ENCODE measurements at places on chromosomes 1 and 21. TPM values are rescaled to one million over a fixed set of nuclear protein-coding genes. Genes with fewer than 3 reads are reported as not detected.

MEGF6 gene
- 83.8 TPM for total RNA-seq

AADACL3 gene
- total RNA-seq: not detected

MAD2L2 gene
- total RNA-seq: 105 TPM

GRCh38 chr1:208919371-208919770, 664.1 kb upstream of the CAMK1G start:
- H3K27me3 ChIP-seq: no peaks in the 10 kb centered on the region
- H3K36me3 ChIP-seq: no peaks in the 10 kb centered on the region
- DNase-seq: no peak
- no peak overlapping the region for H3K27ac ChIP-seq
- H3K4me1 ChIP-seq: no peaks in the 10 kb centered on the region

GRCh38 chr1:233945979-233946378, 41.5 kb downstream of the SLC35F3 start:
- peaks cover 11% of the 10 kb centered on the region for H3K4me1 ChIP-seq
- no peak overlapping the region for H3K4me3 ChIP-seq
- no peak for DNase-seq
- peaks cover 3% of the 10 kb centered on the region for H3K27me3 ChIP-seq
- H3K27ac ChIP-seq: no peak overlapping the region

- peaks cover 51% of the 10 kb centered on the region for H3K27me3 ChIP-seq
- no peak overlapping the region for H3K4me3 ChIP-seq
- H3K4me1 ChIP-seq: no peaks in the 10 kb centered on the region
- no peak for DNase-seq
Observed at GRCh38 chr1:231611851-231612250, 14.7 kb upstream of the DISC1 start.

GRCh38 chr1:243261390-243261789, 5.5 kb downstream of the SDCCAG8 start:
- H3K4me3 ChIP-seq: no peak overlapping the region
- peaks cover 12% of the 10 kb centered on the region for H3K4me1 ChIP-seq
- no peak overlapping the region for H3K27ac ChIP-seq
- no peaks in the 10 kb centered on the region for H3K36me3 ChIP-seq

DNA sequence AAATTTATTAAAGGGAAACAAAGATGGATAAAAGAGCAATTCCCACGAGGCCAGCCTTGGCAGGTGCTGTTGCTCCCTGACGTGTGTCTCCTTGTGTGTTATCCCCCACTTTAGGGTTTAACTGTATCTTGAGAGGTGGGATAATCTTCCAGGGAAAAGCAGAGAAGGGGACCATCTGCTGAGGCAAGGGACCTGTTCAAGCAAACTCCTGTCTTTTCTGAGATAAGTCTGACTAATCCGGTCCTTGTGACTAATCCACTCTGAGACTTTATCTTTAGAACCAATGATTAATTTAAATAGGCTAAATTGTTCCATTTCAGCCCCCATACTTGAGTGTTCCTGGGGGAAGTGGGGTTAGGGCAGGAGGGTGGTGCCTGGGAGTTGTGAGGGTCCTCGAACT, 163.6 kb downstream of the CAMTA1 start:
- no peak overlapping the region for H3K4me3 ChIP-seq
- no peaks in the 10 kb centered on the region for H3K27me3 ChIP-seq
- H3K4me1 ChIP-seq: peaks cover 2% of the 10 kb centered on the region

DNA sequence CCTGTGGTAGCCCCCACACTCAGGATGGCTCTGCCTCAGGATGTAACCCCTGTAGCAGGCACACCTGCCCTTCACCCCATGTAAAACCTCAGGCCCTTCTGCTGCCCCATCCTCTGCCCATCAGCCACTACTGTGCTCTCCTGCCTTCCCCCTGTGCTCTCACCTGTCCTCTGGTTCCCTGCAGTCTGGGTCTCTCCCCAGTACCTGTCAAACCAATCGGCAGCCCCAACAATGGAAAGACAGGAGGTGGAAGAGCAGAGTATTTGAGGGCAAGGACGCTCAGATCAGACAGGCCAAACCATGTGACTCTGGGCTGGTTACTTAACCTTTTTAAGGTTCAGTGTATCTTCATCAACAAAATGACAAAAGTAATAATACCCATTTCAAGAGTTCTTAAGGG, 30.9 kb downstream of the SMIM12 start:
- H3K27ac ChIP-seq: no peak overlapping the region
- H3K4me1 ChIP-seq: peaks cover 41% of the 10 kb centered on the region
- no peak overlapping the region for H3K4me3 ChIP-seq

DNA sequence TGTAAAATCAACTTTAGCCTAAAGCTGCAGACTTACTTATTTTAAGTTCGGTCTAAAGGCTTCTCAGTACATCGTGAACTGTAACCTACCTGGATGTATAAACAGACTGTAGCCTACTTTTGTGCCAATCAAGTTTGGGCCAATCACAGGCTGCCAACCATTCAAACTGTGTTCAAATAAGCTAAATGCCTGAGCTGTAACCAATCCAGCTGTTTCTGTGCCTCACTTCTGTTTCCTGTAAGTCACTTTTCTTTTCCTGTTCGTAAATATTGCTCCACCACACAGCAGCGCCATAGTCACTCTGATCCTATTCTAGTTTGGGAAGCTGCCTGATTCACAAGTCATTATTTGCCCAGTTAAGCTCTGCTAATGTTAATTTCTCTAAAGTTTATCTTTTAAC, 37.5 kb upstream of the SLAMF9 start:
- no peak overlapping the region for H3K4me3 ChIP-seq
- H3K4me1 ChIP-seq: no peaks in the 10 kb centered on the region
- no peaks in the 10 kb centered on the region for H3K36me3 ChIP-seq
- peaks cover 14% of the 10 kb centered on the region for H3K27me3 ChIP-seq

DNA sequence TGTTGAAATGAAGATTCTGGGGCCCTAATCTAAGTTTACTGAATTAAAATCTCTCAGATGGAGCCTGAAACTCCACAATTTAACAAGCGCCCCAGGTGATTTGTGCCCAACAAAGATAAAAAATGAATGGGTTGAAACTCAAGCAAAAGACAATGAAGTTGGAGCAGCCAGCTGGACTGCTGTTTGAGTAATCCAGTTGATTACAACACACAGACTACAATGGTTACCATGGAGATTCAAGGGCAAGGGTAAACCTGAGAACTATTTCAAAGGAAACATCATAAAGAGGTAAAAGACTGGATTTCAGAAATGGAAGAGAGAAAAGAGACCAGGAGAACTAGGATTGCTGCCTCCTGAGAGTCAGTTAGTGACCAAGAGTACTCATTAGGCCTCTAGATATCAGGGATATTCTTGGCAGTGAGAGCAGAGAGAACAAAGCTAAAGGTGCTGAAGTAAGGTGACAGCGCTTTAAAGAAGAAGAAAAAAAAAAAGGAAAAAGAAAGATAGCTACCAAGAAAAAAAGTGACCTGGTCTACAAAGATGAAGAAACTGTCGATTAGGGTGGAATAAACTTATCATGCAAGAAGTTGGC, 44.5 kb downstream of the LRRC53 start:
- H3K27me3 ChIP-seq: peaks cover 3% of the 10 kb centered on the region
- H3K27ac ChIP-seq: peak overlapping the region; percentile 67

GRCh38 chr1:92329347-92330129, 30.7 kb downstream of the RPAP2 start:
- DNase-seq: no peak
- no peak overlapping the region for H3K27ac ChIP-seq
- H3K4me3 ChIP-seq: no peak overlapping the region

DNA sequence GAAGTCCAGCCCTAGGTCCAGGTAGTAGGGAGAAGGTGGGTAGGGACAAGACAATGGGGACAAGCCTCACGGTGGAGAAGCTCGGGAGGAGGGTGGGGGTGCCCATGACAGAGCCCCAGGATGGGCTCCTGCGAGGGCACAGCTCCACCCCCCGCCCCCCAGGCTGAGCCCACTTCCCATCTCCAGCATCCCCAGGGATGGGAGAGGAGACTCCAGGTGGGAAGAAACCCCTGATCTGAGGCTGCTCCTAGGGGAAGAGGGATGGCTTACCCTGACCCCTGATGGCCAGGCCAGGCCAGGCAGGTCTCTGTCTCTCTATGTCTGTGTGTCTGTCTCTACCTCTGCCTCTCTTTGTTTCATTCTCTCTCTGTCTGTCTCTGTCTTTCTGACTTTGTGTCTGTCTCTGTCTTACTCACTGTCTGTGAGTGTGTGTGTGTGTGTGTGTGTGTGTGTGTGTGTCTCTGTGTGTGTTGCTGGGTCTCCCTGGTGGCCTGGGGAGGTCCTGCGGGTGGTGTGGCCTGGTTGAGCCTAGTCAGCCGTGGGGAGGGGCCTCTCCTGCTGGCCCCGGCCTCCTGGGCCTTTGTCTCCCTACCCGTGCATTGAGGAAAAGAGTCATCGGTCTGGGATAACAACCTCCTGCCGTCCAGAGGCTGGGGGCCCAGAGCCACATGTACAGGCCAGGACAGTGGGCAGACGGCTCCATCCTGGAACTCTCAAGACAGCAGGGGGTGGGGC, 45.7 kb downstream of the WNT9A start:
- H3K27me3 ChIP-seq: peaks cover 3% of the 10 kb centered on the region
- H3K27ac ChIP-seq: peak overlapping the region; percentile 17
- peaks cover 1% of the 10 kb centered on the region for H3K4me1 ChIP-seq
- H3K36me3 ChIP-seq: no peaks in the 10 kb centered on the region
- no peak overlapping the region for H3K4me3 ChIP-seq

DNA sequence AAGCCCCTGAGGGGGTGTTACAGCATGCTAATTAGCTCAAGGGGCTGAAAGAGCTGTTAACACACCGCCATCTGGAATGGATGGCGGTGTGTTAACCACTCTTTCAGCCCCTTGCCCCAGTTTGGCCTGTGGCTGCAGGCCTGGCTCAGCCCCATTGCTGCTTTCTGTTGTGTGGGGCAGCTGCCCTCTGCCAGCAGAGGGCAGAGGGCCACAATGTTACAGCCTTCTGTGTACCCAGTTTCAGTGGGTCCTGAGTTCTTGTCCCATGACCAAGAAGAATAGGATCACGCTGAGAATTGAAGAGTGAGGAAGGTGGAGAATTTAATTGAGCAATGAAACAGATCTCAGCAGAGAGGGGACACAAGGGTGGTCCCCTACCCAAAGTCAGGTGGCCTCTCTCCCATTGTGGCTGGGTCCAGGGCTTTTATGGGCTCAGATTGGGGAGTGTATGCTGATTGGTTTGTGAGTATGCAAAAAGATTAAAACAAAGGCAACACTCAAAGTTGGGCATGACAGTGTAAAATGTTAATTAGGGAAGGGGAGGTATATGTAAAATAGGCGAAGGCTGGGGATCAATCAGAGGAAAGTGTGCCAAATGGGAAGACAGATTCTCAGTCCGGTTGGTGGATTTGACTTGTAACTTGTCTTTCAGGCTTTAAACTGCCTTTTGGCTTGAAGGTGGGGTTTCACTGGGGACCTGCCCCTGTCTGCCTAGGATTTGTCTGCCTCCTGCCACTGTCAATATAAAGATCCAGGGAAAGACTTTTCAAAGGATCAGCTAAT, 142.2 kb downstream of the RABGAP1L start:
- H3K27ac ChIP-seq: peak overlapping the region; percentile 73
- H3K4me3 ChIP-seq: no peak overlapping the region
- H3K36me3 ChIP-seq: peaks cover 6% of the 10 kb centered on the region
- no peaks in the 10 kb centered on the region for H3K4me1 ChIP-seq

GRCh38 chr1:83920320-83920719, 78.6 kb downstream of the TTLL7 start:
- no peaks in the 10 kb centered on the region for H3K4me1 ChIP-seq
- H3K36me3 ChIP-seq: peaks cover 34% of the 10 kb centered on the region
- H3K4me3 ChIP-seq: no peak overlapping the region
- no peaks in the 10 kb centered on the region for H3K27me3 ChIP-seq
- no peak for DNase-seq

DNA sequence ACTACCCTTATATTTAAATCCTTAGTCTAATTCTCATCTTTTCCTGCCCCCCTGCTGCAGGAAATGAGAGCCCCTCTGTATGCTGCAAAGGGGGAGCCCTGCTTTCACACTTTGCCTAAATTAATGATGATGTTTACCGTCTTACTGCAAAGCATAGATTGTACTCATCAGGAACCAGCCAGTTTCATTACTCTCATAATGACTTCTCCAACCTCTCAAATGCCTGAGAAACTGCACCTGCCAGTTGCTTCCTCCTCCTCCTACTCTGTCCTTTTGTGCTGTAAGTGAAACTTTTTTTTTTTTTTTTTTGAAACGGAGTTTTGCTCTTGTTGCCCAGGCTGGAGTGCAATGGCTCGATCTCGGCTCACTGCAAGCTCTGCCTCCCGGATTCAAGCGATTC, 101.7 kb downstream of the ADSS2 start:
- H3K4me1 ChIP-seq: peaks cover 13% of the 10 kb centered on the region
- no peak overlapping the region for H3K4me3 ChIP-seq
- H3K27me3 ChIP-seq: peaks cover 43% of the 10 kb centered on the region
- no peak for DNase-seq
